Activated T-cell treated with anti-CD3 and anti-CD28 coated beads, Interleukin-2, amount 50 U/mL, for 24 hours (primary cell): ENCODE measurements at places on chromosomes 11 and 22.
A peak's percentile ranks its signal among the peaks of the same experiment; 100 is the strongest.

DNA sequence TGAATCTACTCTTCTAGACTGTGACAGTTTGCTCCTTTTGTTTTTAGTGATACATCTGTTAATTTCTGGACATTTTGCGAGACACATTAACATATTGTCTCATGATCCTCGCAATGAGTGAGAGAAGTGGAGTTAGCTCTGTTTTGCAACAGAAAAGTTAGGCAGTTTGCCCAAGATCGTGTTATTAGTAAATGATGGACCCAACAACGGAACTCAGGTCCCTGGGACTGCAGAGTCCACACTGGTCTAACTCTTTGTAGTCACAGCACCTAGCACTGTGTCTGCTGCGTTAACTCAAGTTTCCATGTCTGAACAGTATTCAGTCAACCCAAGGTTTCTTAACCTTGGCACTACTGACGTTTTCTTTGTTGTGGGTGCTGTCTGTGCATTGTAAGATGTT, 3.2 kb downstream of the DEPDC7 start:
- no peak for DNase-seq

DNA sequence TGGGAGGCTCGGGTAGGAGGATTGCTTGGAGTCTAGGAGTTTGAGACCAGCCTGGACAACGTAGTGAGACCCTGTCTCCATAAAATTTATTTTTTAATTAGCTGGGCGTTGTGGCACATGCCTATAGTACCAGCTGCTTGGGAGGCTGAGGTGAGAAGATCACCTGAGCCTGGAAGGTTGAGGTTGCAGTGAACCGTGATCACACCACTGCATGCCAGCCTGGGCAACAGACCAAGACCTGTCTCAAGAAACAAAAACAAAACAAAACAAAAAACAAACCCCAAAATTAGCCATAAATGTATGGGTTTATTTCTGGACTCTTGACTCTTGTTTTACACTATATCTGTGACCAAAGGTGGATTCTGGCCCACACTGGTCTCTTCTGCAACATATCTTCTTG, 41.6 kb downstream of the EIF3F start:
- no peak for DNase-seq

- no peak for DNase-seq
Measured at GRCh38 chr11:86246293-86246675, 1.7 kb downstream of the EED start.

- DNase-seq = peak; percentile 15
Measured at GRCh38 chr22:19877626-19878339, 23.1 kb upstream of the GNB1L start.

DNA sequence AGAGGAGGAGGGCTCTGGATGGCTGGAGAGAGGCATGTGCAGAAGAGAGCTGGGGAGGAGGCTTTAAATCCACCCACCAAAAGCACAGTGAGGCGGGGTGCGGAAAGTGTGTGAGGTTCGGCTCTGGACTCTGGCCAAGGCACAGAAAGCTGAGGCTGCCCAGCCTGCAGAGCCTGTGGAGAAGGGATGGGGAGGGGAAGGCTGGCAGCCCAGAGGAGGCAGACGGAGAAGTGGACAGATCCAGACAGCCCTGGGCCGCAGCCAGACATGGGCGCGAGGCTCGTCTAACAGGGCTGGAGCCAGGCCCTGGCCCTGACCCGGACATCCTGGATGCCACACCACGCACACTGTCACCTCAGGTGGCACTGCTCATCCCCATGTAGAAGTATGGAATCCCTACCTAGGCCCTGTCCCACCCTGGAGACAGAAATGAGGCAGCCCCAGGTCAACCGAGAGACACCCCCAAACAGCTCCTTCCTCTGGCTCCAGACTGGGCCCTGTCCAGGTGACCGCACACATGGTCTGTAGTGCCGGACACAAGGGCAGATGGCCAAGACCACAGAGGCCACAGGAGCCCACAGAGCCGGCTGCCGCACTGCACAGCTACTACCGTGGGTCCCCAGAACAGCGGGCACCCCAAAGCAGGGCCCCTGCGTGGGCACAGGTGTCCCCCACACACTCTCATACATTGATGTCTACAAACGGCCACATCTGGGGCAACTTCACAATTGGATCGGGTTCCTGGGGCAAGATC, 16.6 kb upstream of the MOB2 start:
- no peak for DNase-seq

DNA sequence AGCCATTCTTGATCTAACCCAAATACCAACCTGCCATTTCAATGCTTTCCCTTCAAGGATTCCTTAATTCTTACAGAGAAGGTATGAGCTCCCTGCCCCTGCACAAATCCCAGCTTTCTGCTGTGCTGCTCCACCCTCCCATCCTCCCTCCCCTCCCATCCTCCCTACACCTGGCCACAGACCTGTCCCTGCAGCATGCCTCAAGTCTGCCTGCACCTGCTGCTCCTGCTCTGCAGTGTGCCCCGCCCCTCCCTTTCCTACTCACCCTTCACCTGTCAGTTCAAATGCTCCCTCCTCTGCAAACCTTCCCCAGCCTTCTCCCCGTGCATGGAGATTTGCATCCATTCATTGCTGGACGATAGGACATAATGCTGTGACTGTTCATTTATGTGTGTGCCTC, 139.9 kb upstream of the NARS2 start:
- no peak for DNase-seq

DNA sequence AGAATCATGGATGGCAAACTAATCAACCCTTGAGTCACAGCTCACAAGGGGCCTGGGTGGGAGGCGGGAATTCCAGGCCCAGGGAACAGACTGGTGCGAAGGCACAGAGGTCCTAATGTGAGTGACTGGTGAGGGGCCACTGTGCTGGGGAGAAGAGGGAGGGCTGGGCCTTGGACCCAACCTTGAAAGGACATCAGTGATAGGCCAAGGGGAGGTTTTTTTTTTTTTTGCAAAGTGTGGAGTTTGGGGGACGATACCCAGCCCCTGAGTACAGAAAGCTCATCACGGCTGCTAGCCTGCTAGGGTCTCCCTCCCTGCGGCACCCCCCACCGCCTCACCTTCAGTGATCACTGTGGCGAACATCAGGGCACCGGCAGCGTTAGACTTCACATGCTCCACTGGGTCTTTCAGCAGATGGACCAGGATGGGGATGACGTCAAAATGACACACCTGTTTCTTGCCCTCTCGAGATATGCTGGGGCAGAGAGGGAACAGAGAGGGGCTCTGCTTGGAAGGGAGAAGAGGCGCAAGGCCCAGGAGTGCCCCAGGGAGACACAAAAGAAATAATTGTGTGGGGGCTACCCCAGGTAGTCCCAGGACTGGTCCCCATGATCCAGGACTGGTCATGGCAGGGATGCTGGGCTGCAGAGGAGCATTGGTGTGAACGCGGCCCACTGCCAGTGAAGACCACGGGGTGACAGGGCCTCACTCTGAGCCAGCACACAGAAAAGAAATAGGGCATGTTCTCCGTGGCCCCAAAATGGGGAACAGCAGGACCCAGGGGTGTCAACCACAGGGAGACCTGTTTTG, 8.6 kb upstream of the GNAZ start:
- DNase-seq = no peak

- no peak for DNase-seq
Measured at GRCh38 chr11:108870373-108871020, 205.6 kb downstream of the DDX10 start.

GRCh38 chr22:39493759-39494158, 8.3 kb upstream of the MIEF1 start:
- no peak for DNase-seq

- DNase-seq = no peak
Measured at GRCh38 chr22:41350087-41350486, 31.7 kb upstream of the TEF start.

- no peak for DNase-seq
Measured at GRCh38 chr22:45314786-45315185, 5.1 kb downstream of the FAM118A start.

GRCh38 chr11:48036011-48036410, 55.7 kb downstream of the PTPRJ start:
- DNase-seq = no peak

GRCh38 chr11:26204101-26204500, 127.8 kb upstream of the ANO3 start:
- no peak for DNase-seq

DNA sequence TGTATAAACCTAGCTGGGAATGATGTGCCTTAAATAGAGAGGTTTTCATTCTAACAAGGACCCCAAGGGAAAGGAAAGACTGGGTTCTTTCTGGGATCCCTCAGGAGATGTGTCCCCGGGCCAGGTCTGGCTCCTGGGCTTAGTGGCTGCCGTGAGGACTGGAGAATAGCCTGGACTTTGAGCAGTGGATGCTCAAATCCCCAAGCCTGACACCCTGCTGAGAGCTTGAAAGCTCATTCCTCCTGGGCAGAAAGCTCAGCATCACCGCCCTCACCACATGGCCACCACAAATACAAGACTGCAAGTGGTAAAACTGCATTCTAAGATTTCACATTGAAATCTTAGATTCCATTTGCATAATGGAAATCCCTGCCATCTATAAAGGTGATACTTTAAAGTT, 79.4 kb upstream of the NARS2 start:
- no peak for DNase-seq

- no peak for DNase-seq
Measured at GRCh38 chr11:75625991-75626888, 42.6 kb downstream of the MAP6 start.

GRCh38 chr11:74699615-74700396, 31.4 kb downstream of the CHRDL2 start:
- no peak for DNase-seq

- DNase-seq = no peak
Measured at GRCh38 chr11:123407996-123408597, 22.0 kb upstream of the GRAMD1B start.

DNA sequence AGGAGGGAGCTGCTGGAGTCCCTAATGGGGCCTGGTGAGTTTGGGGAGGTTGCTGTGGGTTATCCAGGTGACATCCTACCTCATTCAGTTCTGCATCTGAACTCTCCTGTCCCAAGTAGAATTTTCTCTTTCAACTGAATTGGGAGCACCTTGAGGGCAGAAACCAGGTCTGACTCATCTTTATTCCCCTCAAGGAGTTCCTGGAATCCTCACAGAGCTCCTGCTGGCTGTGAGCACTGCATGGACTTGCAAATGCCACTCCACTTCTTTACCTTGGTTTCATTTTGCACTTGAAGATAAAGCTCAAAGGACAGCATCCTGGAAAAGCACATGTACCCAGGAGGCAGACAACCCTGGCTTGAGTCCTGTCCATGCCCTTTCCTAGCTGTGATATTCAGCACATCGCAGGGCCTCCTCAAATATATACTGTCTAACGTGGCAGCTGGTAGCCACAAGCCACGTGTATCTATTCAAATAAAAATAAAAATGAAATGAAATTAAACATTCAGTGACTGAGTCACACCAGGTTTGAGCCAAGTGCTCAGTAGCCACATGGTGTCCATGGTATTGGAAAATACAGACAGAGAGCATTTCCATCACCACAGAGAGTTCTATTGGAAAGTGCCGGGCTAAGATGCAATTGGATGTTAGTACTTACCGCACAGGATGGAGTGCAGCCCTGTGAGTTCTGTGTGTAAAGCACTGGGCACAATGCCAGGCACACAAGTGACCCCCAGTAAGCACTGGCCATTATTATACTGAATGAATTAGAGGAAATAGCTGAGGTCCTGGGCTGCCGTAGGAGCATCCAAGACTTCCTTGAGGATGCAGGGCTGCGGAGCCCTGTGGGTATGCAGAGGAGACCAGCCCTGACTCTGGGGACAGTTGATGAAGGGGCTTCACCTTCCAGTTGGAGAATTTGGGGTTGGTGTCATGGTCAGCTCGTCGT, 149.0 kb downstream of the PKNOX2 start:
- no peak for DNase-seq
